ENCODE measurements at places on chromosomes 4 and X.

- DNase-seq = no peak
These were observed 244.5 kb upstream of the TLL1 start for GRCh38 chr4:165628572-165628971.

GRCh38 chr4:102321260-102321995 lies 23.9 kb downstream of the SLC39A8 start:
- DNase-seq = no peak

DNA sequence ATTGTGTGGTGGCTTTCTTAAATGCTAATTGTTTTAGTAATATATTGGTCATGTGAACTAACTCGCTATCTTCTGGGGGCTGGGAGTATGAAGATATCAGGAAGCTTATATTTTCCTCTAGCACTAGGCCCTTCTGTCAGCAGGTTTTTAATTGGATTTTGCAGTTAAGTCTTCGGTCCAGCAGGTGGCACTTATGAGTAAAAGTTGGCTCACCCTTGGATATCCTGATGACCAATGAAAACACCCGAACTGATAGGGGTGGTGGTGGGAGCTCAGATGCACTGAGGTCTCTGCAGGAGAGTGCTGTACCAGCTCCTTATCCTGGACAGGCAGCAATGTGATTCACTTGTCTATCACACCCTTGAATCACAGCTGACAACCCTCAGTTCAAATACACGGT lies 1365.8 kb upstream of the DIAPH2 start:
- DNase-seq = no peak

- no peak for DNase-seq
These were observed 223.1 kb upstream of the DMD start for GRCh38 chrX:33434256-33435092.

- DNase-seq = no peak
These were observed 1.4 kb upstream of the RPS6KA3 start for GRCh38 chrX:20267931-20268701.

GRCh38 chr4:115850799-115851509 lies 737.5 kb upstream of the NDST4 start:
- DNase-seq = no peak

GRCh38 chr4:76709772-76710090 lies 188.2 kb downstream of the SOWAHB start:
- no peak for DNase-seq

- no peak for DNase-seq
These were observed 182.1 kb downstream of the MOSPD2 start for GRCh38 chrX:15055146-15055930.

GRCh38 chr4:115720611-115721010 lies 607.2 kb upstream of the NDST4 start:
- no peak for DNase-seq

GRCh38 chrX:39491548-39492297 lies 606.0 kb downstream of the BCOR start:
- peak; percentile 13 for DNase-seq

- no peak for DNase-seq
These were observed 51.8 kb downstream of the GC start for GRCh38 chr4:71732066-71732465.

DNA sequence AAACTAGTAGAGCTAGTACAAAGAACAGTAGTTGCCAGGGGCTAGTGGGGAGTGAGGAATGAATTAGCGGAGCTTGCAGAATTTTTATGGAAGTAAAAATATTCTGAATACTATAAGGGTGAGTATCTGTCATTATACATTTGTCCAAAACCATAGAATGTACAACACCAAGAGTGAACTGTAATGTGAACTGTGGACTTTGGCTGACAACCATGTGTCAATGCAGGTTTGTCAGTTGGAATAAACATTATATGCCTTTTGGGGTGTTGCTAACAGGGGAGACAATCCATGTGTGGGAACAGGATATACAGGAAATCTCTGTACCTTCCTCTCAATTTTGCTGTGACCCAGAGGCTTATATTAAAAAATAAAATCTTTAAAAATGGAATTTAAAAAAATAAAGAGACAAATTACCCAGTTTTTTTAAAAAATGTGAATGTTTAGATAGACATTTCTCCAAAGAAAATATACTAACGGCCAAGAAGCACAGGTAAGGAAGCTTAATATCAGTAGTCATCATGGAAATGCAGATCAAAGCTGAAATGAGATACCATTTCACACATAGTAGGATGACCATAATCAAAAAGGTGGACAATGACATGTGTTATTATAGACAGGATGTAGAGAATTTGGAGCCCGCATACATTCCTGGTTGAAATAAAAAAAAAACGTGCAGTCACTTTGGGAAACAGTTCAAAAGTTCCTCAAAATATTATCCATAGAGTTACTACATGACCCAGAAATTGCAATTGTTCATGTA lies 899.8 kb downstream of the RAB28 start:
- DNase-seq = no peak

DNA sequence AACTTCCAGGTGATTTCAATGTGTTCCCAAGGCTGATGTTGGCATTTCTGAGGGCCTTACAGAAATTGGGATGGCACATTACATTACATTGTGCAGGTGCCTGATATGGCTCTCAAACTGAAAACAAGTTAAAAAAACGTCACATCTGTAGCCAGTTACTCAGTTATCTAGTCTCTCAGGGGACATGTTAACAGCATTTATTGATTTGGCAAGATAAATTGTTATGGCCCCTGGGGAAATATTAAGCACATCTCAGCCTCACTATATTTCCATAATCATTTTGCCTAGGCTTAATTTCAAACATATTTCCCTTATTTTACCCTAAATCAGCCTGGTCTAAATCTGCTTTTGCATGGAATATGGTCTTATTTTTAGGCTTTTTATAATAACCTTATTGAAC lies 290.0 kb downstream of the IL15 start:
- DNase-seq = no peak

GRCh38 chr4:41839916-41840854 lies 91.7 kb upstream of the PHOX2B start:
- no peak for DNase-seq

GRCh38 chrX:7190157-7190556 lies 42.2 kb upstream of the PUDP start:
- no peak for DNase-seq

GRCh38 chrX:70026112-70026850 lies 23.5 kb downstream of the AWAT2 start:
- DNase-seq = no peak

DNA sequence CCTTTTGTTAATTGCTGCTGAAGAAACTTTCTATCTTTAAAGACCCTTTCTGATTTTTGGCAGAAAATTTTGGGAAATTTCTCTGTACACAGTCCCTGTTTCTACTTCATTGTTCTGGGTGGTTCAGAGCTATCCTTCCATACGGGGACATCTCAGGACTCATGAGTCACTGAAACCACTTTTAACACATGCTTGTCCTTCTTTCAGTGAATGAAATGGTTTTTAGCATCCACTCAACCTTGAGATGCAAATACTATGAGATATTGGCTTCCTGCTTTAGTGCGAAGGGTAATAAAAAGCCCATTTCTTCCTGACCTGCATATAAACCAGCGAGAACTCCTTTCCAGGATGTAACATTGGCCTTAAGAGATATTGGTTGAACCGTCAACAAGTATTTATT lies 158.0 kb downstream of the REPS2 start:
- no peak for DNase-seq

DNA sequence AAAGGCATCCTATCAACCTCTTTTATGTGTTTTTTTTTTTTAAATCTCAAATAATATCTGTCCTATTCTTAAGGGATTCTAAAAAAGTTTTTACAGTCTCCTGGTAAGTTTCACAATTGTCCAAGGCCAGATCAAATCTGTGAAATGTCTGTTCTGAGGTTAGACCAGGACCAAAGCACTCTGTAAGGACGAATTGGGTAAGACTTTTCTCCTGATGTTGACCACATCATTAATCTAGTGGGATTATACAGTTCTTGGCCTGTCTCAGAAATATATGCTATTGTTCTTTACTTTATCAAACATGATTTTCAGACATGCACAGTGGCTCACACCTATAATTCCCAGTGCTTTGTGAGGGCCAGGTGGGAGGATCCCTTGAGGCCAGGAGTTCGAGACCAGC lies 45.8 kb upstream of the TMEM131L start:
- no peak for DNase-seq

DNA sequence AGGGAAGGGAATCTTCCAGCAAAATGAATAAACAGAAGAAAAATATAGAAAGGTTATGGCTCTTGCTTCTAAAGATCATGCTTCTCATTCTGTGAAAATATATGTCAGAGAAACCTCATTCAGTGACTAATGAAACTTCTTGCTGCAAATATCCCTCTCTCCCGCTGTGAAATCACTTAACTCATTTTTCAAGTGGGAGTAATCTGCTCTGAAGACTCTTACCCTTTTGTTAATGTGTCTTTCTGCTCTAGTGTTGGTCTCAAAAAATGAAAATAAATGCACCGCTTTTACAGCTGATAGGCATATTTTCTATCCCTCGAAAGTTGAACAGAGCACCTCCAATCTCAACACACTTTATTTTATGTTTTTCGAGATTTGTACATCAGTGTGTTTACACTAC lies 252.3 kb downstream of the NLGN4X start:
- no peak for DNase-seq

DNA sequence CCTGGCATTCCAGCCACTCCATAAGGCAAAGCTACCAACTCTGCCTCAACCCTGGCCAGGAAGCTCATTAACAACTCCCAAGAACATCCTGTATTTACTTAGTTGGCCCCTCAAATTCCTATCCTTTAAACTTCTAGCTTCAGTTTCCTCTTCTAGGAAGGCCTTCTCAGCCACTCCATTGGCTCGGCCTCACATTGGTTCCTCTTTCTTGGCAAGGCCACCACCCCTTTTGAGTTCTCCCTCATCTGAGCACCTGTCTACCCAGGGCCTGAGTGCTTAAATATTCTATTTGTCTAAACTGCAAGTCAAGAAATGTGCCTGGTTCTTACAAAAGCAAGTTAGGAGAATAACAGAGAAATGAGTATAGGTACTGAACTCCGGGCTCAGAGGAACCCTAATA lies 10.0 kb downstream of the SMC1A start:
- DNase-seq = no peak

- DNase-seq = no peak
These were observed 55.7 kb downstream of the LINC00632 start for GRCh38 chrX:140765043-140765784.

GRCh38 chrX:13932416-13932815 lies 97.3 kb downstream of the GEMIN8 start:
- no peak for DNase-seq

- DNase-seq = no peak
These were observed 244.9 kb upstream of the AGA start for GRCh38 chr4:177687117-177687516.

DNA sequence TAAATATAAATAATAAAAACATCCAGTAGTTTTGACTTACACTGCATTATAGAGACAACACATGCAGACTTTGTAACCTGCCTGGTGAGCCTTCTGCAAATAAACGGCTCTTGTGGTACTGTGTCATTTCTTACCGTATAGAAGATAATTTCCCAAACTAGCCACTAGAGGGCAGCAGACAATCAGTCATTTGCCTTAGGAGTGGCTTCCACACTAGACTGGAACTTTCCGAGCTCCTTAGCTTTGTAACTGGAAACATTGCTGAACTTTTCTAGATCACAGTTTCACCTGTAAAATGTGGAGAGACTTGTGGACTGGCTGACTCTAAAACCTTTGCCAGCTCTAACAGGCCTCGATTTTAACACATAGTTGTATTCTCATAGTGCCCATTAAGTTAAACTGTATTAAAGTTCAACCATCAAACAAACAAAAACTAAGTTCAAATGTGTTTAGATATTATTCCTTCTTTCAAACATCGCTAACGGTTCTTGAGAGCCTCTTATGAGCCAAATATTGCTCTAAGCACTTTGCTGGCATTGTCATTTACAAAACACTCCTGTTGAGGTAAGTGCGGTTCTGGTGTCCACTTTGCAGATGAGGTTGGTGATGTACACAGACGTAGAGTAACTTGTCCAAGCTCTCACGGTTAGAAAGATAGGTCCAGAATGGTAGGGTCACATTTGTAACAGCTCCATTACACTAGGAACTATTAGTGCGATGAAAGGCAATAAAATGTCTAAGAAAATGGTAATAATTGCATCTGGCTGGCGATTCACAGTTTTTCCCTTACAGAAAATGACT lies 345.5 kb downstream of the ANK2 start:
- DNase-seq = peak; percentile 3

GRCh38 chr4:128802680-128803628 lies 6.5 kb upstream of the JADE1 start:
- no peak for DNase-seq

- DNase-seq = peak; percentile 56
These were observed 96.7 kb downstream of the ITM2A start for GRCh38 chrX:79270401-79270800.

- DNase-seq = no peak
These were observed 739 bp downstream of the GAK start for GRCh38 chr4:931194-931959.

Data from stimulated activated CD8-positive, alpha-beta memory T cell treated with anti-CD3 and anti-CD28 coated beads, Interleukin-12 subunit alpha, Interleukin-12 subunit beta, amount 100 ng/mL, for 4 hours (primary cell).